ENCODE measurements at places on chromosomes 2 and 18.

DNA sequence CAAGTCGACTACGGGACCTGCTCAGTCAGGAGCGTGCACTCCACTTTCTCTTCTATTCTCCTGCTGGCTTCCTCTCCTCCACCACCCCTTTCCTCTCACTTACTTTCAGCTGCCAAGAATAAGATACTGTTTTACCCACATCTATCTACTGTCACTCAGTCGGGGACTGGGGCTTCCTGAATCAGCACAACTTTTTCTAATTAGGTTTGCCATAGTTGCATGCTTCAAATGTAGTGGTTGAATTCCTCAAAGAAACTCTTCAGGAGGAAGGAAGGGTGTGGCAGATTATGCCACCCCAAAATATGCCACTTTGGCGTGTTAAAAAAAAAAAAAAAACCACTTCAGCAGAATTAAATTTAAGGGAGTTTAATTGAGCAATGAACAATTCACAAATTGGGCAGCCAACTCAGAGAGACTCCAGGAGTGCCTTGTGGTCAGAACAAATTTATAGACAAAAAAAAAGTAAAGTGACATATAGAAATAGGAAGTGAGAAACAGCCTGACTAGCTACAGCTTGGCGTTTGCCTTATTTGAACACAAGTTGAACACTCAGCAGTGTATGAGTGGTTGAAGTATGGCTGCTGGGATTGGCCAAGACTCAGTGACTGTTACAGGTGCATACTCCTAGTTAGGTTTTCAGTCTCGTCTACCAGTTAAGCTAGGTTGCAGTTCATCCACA lies 32.5 kb upstream of the RMDN2 start:
- DNase-seq = no peak

- no peak for DNase-seq
Measured at GRCh38 chr2:205025580-205026240, 480.4 kb downstream of the PARD3B start.

DNA sequence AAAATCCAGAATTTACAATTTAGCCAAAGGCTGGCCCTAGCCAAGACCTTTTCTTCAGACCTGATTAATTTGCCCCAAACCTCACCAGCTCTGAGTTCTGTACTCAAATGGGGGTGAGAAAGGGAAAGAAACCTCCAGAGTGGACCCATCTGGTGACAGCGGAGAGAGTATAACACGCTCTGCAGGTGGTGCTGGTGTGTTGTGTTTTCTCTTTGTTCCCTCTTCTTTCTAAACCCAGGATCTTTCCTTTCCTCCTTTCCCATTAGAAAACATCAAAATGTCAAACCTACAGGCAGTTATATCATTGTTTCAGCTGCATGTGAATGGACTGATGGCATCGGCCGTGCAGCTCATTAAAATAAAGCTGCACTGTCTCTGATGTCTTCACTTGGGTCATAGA lies 253.2 kb upstream of the SP5 start:
- DNase-seq = no peak

DNA sequence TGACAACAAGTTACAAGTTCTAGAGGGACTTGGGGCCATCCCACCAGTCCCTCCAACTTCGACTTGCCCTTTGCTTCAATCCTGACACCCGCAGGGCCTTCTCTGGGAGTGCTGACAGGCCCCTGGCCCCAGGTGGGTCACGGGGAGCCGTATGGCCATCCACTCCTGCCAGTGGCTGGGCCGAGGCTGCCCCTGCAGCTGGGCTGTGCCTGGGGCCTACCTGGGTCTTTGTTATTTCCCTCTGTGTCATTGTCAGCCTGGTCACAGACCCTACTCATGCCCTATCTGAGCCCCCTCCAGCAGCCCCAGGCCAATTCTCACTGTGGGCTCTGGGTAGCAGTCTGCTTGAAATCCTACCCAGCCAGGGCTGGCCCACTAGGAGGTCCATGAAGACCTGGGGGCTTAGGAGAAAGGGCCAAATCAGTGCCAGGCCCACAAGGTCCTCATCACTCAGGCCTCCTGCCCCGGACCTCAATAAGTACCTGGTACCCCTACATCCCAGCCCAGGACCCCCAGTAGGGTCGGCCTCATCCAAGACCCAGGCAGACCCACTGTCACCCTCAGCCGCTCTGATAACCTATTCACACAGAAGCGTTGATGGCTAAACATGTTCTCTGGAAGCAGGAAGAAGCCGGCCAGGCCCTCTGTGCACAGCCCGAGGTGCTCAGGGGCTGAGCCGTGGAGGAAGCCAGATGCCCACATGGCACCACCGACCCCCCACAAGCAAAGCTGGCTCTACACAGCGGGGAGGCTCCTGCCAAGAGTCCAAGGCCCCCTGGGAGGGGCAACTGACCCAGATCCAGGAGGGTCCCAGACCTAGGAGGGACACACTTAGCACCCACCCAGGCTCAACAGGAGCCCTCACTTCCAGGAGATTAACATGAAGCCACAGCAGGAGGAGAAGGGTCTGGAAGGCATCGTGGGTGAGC lies 57.7 kb downstream of the BIN1 start:
- DNase-seq = no peak

DNA sequence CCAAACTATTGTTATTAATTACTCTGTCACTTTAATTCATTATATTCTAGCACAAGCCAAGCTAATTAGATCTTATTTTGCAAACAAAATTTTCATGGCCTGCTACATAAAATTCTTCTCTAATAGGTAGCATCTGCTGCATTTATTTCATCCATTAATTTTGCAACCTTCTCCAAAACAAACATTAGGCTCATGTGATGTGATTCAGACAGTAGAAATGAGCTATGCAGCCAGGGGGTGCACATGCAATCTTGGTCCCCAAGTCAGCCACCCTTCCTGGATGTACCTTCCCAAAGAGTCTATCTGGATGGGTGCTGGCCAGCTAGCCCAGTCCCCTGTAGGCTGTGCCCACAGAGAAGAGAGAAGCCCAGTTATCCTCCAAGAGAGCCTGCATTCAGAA lies 242.1 kb upstream of the OSR1 start:
- DNase-seq = no peak

DNA sequence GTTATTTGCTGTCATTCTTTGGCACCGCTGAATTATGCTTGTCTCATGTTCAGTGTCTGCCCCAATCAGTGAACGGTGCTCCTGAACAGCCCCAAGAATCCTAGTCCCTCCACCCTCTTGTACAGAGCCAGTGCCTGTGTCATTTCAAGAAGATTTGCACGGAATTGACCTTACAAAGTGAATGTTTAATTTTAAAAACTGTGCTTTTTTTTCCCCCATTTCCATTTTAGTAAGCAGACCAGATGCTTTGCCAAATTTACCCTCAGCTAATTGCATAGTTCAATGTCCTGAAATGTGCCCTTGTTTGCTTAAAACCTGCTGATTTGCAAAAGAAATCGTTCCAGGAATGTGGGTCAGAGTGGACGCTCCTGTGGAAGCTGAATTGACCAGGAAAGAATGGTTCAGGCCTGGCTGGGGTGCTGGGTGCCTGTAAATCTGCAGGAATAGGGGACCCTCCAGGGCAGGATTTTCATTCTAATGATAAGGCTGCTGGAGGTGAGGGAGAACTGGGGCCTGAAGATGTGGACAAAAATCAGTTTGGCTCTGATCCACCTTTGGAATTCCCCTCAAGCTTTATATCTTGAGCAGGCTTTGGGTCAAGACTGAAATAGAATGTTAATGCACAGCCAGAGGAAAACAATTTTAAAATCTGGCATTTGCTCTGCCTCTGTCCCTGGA lies 20.1 kb downstream of the TMEM17 start:
- no peak for DNase-seq

- DNase-seq = no peak
Measured at GRCh38 chr2:23617811-23618215, 232.8 kb downstream of the KLHL29 start.

GRCh38 chr2:128984081-128984480 lies 665.4 kb upstream of the HS6ST1 start:
- no peak for DNase-seq

DNA sequence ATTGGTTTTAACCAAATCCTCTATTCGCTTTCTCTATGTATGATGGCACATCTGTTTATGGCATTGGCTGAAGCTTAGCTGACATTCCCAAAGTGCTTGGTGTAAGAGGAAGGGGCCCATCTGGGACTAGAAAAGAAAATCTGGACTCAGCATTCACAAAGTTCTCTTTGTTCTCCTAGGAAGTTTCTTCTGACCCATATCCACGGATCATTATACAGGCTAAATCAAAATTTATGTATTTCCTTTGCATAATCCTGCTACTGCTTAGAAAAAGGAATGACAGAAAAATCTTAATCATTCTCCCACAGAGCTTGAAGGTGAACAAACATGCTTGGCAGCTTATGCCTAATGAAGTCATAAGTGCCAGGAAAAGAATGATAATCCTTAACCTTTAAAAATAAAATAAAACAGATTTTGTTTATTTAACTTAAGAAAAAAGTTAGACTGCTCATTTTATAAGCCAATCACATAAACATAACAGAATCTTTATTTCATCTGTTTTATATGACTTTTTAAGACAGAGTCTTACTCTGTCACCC lies 88.4 kb downstream of the NYAP2 start:
- no peak for DNase-seq

DNA sequence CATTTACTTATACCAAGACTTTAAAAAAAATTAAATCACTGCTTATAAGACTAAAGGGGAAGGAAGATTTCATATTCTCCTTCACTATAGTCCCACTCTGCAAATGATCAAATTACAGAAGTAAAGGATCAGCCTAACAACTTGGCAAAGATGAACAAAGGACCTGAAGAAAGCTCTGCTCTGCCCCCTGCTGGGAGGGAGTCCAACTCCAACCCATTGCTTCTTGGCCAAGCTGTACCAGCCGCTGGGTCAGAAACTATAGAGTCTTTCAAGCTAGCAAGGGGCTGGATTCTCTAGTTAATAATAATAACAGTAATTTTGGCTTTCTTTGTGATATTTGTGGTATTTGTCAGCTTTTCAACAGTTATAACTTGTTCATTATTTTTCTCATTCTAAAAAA lies 927.0 kb upstream of the CRIM1 start:
- DNase-seq = no peak

DNA sequence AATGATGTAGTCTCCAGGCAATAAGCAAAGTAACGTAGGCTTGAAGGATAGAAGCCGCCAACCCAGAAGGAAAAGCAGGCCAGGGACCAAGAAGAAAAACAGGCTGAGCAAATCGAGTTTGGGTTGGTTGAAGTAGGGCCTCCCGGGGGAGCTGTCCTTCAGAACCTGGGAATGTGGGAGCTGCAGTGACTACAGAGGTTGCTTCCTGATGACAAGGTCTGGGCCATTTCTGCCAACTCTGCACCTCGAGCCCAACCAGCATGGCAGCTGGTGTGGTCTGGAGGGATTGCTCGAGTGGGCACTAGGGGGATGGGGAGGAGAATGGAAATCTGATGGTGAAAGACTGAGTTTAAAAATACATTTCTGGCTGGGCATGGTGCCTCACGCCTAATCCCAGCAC lies 14.1 kb downstream of the ACMSD start:
- no peak for DNase-seq

GRCh38 chr2:105893011-105893995 lies 148.6 kb downstream of the NCK2 start:
- DNase-seq = no peak

GRCh38 chr2:109058191-109058632 lies 69.2 kb upstream of the EDAR start:
- DNase-seq = no peak

DNA sequence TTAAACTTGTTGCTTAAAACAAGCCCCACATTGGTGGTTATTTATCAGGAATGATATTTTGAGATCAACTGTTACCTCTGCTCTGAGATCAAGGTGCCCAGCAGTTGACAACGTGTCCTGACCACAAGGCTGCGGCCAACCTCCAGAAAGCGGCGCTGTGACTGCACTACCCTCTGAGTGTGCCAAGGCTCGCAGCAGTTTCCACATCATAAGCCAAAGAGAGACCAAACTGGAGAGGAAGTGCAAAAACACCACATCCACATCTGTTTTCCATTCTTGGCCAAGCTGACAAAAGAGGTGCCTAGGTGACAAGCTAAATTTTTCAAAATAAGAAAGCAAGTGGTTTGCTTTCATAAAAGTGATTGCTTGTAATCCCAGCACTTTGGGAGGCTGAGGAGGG lies 410.8 kb upstream of the POU3F3 start:
- DNase-seq = no peak

DNA sequence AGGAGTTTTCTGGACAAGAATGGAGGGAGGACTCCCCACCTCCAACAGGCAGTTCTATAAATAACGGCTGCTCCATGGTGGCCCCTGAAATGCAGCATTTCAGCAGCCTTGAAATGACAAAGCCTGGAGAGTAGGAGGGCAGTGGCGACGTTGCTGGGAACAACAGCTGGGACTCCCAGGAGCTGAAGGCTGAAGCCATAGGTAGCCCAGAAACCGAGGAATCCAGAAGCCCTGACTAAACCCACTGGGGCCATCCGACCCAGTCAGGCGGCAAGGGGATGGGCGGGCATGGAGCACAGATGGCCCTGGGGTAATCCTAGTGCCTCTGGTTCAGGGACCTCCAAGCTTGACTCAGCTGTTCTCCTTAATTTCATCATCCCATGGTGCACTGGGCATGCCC lies 9.0 kb downstream of the PRKAG3 start:
- DNase-seq = no peak

- DNase-seq = no peak
Measured at GRCh38 chr2:207901401-207901800, 123.9 kb downstream of the PLEKHM3 start.

GRCh38 chr2:75807992-75808391 lies 97.3 kb upstream of the GCFC2 start:
- no peak for DNase-seq

DNA sequence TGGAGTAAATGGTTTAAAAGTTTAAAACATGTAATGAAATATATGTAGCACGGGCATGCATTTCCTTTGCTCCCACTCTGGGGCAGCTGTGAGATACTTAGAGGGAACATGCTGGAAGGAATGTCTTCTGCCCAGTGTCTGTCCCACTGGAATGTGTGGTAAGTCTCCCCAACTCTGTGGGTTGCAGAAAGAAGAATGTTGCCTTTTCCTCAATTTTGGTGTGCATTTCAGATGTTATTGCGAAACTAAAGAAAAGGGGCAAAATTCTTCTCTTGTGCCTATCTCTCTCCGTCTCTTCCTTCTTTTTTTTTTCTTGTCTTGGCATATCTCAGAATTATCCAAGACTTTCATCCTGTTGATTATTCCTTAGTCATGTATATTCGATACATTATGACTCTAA lies 201.1 kb downstream of the SH3RF3 start:
- DNase-seq = no peak

All from NCI-H774 (cell line).